Caco-2 (cell line): ENCODE measurements at places on chromosomes 7 and 10.

DNA sequence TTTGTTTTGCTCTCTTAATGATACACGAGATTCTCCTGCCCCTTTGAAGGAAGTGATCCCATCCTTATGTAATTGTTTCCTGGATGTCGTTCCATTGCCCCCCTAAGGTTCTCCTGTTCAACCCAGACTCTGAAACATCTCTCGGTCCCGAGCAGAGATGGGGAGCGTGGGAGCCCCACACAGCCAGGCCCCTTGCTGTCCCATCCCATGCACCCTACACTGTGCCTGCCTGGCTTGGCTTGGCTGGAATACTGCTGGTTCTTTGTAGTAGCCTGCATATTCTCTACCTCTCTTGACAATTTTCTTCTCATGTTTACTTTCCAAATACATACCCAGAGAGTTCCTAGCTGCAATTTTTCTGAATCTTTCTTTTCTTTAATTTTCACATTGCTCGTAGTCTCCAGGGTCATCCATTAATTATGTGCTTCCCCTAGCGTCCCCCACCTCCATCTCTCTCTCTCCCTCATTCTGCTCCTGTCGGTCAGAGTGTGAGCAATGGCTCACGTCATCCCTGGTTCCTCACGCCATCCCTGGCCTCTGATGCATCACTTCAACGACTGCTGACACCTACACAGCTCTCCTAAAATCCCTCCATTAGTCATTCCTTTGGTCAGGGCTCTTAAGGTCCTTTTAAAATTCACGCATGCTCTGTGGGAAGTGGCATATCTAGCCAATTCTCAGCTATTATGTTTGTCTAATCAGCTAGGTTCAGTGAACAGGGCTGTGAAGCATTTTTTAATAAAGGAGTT lies 32.5 kb upstream of the GPR158 start:
- DNase-seq = no peak

DNA sequence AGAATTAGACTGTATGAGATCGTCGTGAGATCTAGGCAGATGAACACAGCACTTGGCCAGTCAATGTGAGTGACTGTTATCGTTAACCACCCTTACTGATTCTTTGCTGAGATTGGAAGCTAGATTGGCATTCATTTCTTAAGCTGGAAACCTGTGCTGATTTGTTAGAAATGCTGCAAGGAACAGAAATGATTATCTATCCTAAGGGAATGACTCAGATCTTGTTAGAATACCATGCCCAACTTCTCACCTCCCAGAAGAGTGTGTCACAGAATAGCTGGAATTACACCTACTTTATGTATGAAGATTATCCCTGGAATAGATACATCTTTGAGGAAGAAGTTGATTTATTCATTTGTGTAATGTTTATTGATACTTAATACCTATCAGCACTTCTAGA lies 275.2 kb downstream of the AUTS2 start:
- DNase-seq = no peak

DNA sequence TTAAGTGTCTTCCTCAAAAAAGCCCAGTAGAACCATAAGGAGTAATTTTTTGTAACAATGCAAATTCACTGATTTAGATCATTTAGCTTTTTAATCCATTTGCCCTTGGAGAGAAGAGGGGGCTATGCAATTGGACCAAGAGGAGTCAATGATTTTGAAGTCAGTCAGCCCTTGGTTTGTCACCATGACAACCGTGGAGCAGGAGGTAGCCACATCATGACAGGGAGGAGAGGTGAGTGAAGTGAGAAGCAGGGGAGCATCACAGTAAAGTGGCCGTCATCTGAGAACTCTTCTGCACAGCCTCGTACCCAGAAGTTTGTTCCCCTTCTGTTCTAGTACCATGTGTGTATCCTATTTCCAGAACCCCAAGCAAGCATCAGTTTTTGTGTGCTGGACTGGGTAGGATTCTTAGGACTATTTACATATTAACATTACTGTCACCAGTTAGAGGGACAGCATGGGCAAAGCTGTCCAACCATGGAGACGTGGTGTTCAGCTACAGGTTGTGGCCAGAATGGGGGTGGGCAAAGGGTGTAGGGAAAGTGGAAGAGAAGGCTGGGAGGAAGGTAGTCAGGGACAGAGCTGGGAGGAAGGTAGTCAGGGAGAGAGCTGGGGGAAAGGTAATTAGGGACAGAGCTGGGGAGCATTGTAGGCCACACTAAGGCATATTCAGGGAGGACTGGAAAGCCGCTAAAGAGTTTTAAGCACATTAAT lies 13.1 kb downstream of the UBE3C start:
- DNase-seq = no peak

DNA sequence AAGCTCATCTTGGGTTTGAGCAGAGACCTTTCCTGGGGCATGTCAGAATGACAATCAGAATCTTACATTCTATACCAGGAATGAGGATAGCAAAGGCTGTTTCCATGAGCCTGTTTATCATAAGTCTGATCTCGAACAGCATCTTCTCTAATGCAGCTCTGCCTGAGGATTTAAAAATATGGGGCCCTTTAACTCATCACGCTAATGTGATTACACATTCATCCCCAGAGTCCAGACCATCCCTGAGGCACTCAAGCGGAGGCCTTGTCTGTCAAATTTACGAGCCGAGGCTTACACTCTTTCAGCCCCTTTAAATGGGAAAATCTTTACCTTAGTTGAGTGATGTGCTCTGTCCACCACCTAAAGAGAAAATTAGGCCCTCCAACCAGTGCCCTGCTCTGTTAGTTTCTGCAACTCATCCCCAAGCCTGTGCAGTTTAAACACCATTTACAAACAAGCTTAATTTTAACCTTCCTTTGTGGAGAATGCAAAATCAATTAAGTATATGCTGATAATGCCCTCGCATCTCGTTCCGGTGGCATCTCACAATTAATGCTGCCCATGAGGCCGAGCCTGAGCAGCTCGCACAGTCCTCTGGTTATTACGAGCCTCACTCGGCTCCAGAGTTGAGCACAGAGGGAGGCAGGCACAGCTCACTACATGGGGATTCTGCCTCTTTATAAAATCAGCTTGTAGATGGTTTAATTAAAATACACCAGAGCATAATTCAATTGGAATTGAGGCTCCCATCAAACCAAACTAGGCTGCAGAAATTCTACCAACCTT lies 16.0 kb downstream of the CHST15 start:
- no peak for DNase-seq

GRCh38 chr10:69741671-69742355 lies 59.9 kb upstream of the COL13A1 start:
- DNase-seq = no peak

- DNase-seq = no peak
Observed at GRCh38 chr7:148356303-148356702, 234.3 kb upstream of the C7orf33 start.

- DNase-seq = no peak
Observed at GRCh38 chr7:157405914-157406810, 69.4 kb downstream of the DNAJB6 start.

DNA sequence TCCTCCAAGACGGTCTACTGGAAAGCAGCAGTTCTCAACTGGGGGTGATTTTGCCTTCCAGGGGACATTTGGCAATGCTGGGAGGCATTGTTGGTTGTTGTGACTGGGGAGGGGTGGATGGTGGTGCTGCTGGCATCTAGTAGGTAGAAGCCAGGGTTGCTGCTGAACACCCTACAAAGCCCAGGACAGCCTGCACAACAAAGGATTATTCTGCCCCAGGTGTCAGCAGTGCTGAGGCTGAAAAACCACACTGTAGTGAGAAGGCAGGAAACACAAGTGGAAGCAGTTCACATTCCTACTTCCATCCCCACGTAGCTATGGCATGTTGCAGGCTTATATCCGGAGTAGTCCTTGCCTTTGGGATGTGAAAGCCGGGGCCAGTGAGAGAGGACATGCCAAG lies 86.9 kb downstream of the AOAH start:
- DNase-seq = no peak

- DNase-seq = no peak
Observed at GRCh38 chr10:123858907-123859652, 32.5 kb downstream of the CPXM2 start.

DNA sequence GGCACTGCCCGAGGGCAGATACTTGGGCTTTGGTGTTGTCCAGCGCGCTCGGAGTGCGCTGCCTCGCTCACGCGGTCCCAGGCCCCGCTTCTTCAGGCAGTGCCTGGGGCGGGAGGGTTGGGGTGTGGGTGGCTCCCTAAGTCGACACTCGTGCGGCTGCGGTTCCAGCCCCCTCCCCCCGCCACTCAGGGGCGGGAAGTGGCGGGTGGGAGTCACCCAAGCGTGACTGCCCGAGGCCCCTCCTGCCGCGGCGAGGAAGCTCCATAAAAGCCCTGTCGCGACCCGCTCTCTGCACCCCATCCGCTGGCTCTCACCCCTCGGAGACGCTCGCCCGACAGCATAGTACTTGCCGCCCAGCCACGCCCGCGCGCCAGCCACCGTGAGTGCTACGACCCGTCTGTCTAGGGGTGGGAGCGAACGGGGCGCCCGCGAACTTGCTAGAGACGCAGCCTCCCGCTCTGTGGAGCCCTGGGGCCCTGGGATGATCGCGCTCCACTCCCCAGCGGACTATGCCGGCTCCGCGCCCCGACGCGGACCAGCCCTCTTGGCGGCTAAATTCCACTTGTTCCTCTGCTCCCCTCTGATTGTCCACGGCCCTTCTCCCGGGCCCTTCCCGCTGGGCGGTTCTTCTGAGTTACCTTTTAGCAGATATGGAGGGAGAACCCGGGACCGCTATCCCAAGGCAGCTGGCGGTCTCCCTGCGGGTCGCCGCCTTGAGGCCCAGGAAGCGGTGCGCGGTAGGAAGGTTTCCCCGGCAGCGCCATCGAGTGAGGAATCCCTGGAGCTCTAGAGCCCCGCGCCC lies at the start of gene NPY:
Gene NPY (plus strand): TSS at position 294 of the 802 bp plus-strand sequence. CDS start 1,051 bp downstream, outside the sequence.
- DNase-seq = no peak

DNA sequence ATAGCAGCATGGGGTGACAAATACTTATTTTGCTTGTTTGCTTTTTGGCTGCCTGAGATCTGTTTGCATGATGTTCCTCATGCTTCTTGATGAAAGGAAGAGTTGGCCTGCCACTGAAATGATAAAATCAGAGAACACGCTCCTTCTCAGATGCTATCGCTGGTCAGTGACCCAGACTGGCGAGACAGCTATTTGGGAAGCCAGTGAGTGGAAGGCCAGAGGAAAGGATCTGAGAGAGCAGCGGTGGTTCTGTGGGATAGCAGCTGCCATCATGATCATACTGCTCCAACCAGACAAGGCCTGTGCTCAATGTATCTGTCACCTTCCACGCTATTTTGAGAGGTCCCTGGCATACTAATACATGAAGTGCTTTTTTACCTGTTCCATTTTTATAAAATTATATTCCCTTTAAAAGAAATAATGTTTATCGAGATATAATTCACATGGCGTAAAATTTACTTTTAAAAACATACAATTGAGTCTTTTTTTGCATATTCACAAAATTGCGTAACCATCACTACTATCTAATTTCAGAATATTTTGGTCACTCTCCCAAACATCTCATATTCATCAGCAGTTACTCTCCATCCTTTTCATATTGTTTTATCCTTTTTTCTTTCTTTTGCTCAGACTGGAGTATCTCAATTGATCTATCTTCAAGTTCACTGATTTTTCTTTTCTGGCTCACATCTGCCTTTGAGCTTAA lies 695.1 kb downstream of the TNS3 start:
- DNase-seq = no peak

DNA sequence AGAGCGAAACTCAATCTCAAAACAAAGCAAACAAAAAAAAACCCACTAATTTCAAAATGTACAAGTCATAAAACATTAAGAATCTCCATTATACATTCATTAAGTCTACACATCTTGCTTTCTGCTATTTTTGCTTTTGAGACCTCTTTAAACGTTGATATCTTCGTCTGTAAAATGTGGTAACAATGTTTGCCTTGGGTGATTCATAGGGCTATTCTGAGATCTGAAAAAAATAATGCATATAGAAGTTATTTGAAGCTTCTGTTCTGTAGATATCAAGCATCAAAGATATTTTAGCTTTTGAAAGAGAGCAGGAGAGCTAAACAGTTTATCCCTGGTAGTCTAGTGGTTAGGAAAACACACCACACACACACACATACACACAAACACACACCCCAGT lies 158.1 kb upstream of the PLXDC2 start:
- DNase-seq = no peak

DNA sequence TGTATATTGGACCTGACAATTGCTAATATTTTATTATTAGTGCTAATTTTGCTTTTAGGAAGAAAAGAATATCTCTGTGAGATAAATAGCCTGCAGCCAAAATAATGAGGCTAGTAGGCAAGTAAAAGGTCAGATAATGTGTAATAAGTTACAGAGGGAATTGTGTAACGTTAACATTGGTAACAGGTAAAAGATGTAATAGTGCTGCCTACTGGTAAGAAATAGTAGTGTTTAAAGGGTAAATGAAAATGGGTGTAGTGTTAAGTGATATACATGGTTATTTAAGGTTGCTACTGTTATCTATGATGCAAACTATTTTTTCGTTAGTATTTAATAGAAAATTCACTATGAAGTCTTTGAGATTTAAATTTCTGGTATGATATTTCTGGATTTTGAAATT lies 9.2 kb upstream of the FOXP2 start:
- DNase-seq = peak; percentile 14

DNA sequence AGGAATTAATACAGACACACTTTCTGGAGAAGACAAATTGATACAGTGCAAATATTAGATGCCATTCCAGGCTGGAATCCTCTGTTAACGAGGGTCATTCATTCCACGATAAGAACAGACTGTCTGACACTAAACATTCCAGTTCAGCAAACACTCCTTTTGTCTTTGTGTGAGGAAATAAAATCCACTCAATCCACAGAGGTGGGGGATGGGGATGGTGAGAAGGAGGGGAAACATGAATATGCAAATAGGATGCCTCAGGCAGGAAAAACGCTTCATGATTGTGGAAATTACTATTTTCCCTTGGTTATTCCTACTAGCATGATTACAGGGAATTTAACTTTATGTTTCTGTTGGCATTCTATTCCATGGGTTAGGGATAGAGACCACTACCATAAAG lies 196.9 kb upstream of the CDCA7L start:
- DNase-seq = no peak

GRCh38 chr10:92573091-92573797 lies 649 bp downstream of the IDE start:
- DNase-seq = peak; percentile 38

DNA sequence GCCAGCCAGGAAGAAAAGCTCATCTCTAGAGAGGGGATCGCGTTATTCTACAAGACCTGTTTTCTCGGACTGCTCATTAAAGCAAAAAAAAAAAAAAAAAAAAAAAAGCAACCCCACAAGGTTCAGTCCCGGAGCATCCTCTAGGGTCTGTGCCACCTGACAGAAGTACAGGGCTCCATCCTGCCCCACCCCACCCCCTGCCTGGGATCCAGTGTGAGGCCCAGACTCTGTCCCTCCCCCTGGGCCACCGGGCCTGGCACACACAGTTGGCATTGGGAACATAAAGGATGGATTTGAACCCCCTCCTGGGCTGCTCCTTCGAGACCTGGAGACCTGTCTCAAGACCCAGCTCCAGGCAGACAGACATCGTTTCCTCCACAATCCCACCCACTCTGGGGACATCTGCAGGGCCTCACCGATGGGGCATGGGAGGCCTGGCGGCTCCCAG lies 688 bp downstream of the ORAI2 start:
- DNase-seq = no peak
